ENCODE measurements at places on chromosomes 7 and 10.

- DNase-seq: no peak
These were observed 37.5 kb upstream of the ATXN7L1 start for GRCh38 chr7:105913947-105914346.

GRCh38 chr10:62769574-62770242 lies 34.8 kb upstream of the ADO start:
- no peak for DNase-seq

GRCh38 chr7:26197153-26198115 lies 3.1 kb downstream of the HNRNPA2B1 start:
- DNase-seq: no peak

GRCh38 chr7:117269417-117269816 lies 53.4 kb downstream of the WNT2 start:
- DNase-seq: no peak

GRCh38 chr10:29158066-29158465 lies 130.8 kb upstream of the LYZL1 start:
- no peak for DNase-seq

- DNase-seq: no peak
These were observed 11.6 kb downstream of the ZDHHC6 start for GRCh38 chr10:112434988-112435619.

DNA sequence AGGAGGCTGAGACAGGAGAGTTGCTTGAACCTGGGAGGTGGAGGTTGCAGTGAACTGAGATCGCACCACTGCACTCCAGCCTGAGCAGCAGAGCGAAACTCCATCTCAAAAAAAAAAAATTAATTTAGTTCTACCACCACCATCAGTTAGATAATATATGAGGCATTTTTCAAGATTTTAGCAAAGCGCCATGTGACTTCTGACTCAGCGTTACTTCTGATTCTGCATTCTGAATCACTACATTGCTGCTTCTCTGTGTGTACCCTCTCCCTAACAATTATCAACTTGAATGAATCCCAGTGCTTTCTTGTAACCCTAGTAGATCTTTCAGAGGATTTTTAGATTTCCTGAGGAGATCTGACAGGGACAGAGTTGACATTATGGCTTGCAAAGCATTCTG lies 176.8 kb upstream of the SORCS1 start:
- no peak for DNase-seq

GRCh38 chr10:49837051-49837478 lies 74.9 kb upstream of the OGDHL start:
- no peak for DNase-seq

- DNase-seq: no peak
These were observed 60.7 kb downstream of the GPAM start for GRCh38 chr10:112122827-112123226.

DNA sequence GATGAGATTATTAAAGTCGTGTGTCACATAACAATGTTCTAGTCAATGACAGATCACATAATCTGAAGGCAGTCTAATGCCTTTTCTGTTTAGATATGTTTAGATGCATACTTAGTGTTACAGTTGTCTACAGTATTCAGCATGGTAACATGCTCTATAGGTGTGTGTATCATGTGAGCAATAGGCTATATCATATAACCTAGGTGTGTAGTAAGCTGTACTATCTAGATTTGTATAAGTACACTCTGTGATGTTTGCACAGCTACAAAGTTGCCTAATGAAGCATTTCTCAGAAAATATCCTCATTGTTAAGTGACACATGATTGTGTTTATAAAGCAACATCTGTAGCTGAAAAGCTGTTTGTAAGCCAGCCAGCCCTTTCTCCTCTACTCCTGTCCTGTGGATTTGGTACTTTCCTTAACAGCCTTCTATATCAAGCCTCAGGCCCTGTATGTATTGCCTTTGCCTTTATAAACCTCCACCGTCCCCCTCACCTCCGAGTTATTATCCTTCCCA lies 6.3 kb downstream of the HECTD2 start:
- no peak for DNase-seq

- DNase-seq: no peak
These were observed 99.7 kb upstream of the FZD1 start for GRCh38 chr7:91164506-91164905.

DNA sequence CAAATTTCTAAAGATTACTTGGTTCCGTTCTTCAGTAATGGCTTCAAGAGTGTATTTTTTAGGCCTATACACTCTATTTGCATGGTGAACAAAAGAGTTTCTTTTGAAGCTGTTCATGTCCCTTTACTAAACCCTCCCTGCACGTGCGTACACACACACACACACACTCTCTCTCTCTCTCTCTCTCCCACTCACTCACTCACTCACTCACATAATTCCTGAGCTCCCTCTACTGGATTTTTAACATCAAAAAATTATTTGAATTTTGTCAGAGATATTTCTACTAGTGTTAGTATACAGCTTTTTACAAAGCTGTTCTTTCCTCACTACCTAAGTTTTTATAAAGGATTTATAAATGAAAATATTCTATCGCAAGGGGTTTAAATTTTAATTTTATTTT lies 85.9 kb downstream of the UBE3C start:
- no peak for DNase-seq

DNA sequence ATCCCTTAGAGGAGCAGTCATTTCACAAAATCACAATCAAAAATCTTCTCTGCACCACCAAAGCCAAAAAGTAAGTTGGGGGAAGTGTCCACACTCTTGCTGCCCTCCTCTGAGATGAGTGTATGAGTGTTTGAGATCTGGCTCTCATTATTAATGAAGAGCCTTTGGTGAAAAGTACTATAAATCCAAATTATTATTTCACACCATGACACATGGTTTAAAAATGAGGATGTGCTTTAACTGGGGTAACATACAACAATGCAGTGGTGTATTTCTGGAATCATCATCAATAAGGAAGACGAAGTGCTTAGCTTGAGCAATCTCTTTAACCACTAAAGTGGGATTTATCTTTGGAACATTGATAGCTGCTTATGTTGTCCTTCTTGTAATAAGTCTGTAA lies 114.2 kb upstream of the ADAM12 start:
- no peak for DNase-seq

GRCh38 chr10:48749254-48749787 lies 64.6 kb downstream of the WDFY4 start:
- no peak for DNase-seq

GRCh38 chr10:72615970-72616369 lies 9.9 kb downstream of the MICU1 start:
- no peak for DNase-seq

GRCh38 chr7:33500703-33501701 lies 371.6 kb downstream of the BBS9 start:
- DNase-seq: no peak

DNA sequence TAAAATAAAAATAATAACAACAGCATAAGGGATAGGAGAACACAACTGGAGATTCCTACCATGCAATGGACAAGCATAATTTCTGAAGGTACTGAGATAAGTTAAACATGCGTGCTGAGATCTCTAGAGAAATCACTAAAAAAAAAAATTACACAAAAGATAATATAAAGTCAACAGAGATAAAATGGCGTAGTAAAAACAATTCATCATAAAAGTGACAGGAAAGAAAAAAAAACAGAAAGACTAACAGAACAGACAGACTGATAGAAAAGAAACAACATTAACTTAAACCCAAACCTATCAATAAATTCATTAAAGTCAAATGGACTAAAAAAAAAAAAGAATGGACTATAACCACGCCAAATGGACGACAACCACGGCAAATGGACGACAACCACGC lies 56.4 kb downstream of the NCAPG2 start:
- DNase-seq: no peak

DNA sequence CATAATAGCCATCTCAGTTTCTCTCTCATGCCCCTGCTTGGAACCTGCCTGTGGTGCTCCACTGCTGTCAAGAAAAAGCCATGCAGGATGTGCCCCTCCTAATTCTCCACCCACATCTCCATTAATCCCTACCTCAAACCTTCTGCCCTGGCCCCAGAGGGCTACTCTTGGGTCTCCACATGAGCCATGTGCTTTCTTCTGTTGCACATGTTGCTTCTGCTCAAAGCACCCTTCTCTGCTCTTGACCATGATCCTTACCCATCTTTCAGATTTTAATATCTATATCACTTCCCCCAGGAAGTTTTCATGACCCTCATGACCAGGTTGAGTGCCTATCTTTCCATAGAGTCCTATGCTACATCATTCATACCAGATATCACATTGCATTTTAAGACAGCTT lies 514.2 kb downstream of the RPS24 start:
- no peak for DNase-seq

DNA sequence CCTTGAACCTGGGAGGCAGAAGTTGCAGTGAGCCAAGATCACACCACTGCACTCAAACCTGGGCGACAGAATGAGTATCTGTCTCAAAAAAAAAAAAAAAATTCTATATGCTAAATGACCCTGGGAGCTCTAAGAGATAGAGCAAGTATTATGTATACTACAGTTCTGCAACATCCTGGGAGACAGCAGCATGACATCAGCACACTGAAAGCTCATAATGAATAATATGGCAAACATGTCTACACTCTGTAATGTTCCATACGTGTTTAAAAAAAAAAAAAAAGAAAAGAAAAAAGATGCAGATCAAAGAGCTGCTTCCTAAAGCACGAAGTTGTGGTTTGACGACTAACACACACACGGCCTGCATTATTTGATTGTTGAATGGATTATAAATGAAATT lies 72.5 kb downstream of the CUL2 start:
- DNase-seq: no peak

- no peak for DNase-seq
These were observed 18.3 kb upstream of the BTBD16 start for GRCh38 chr10:122252805-122253204.

DNA sequence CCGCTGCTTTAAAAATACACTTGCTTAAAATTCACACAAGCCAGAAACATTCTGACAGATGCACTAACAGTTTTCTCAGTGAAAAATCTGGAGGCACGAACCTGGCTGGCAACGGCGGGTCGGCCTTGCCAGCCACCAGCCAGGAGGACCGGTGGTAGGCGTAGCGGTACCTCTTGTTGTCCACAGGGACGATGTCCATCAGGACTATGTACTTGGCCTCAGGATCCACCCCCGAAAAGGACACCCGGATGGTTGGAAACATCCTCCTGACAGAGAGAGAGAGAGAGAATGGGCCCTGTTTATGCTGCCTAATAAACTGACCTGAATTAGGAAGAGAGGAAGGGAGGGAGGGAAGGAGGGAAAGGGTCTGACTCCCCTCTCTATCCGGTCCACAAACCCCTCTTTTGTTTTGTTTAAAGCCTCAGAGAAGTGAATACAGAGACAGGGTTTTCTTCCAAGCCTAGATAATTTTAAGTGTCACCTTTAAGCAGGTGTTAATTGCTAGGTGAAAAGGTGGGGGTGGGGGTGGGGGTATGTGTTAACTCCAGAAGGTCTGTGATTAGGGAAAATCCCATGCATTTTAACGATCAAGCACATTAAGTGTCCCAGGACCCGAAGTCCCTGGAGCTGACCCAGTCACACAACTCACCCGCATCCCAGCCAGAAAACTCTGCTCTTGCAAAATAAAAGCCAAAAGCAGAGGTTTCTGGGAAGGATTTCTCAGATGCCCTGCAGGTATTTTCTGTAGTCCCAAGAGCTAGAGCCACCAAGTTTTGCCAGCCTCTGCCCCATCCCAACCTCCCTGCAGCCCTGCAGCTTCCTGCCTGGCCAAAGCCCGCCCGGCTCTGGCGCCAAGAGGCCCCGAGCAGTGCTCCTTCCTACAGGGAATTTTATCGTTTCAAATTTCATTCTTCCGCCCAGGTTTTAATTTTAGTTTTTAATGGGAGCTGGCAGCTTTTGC lies 5.0 kb downstream of the TBX20 start:
- DNase-seq: no peak
